IMR-90 (cell line): ENCODE measurements at places on chromosomes 5 and 9. TPM values are rescaled to one million over a fixed set of nuclear protein-coding genes. Genes with fewer than 3 reads are reported as not detected.

QRFP gene
- not detected in 2 replicates for total RNA-seq

DNA sequence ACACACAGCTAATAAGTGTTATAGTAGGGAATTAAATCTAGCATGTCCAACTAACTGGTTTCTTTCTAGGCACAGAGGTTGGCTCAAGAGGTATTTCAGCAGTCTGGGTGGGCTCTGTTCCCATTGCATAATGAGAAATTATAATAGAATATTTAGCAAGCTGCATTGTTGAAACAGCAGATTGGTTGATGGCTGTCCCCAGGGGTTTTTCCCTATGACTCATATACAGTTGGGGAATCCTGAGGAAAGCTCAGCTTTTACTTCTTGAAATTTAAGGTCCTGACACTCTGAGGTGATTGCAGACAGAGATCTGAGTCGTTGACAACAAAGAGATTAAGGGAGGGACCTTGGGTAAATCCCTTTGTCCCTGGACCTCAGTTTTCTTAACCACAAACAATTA is 38.3 kb upstream of the TNFSF8 start:
- peak; percentile 17 for DNase-seq

DNA sequence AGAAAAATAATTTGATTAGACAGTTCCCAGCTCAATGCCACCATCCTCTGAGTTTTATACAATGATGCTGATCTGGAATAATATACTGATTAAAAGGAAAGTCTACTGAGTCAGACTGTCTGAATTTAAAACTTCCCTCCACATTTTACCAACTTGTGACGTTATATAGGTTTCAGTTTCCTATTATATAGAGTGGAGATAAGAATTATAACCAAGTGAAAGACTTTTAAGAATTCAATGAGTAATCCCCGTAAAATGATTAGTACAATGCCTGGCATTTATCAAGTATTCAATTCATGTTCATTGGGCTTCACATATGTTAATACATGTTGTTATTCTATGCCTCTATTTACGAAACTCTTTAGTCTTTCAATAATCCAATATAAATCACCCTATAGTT is 166.0 kb downstream of the CDH9 start:
- no peak for DNase-seq

DNA sequence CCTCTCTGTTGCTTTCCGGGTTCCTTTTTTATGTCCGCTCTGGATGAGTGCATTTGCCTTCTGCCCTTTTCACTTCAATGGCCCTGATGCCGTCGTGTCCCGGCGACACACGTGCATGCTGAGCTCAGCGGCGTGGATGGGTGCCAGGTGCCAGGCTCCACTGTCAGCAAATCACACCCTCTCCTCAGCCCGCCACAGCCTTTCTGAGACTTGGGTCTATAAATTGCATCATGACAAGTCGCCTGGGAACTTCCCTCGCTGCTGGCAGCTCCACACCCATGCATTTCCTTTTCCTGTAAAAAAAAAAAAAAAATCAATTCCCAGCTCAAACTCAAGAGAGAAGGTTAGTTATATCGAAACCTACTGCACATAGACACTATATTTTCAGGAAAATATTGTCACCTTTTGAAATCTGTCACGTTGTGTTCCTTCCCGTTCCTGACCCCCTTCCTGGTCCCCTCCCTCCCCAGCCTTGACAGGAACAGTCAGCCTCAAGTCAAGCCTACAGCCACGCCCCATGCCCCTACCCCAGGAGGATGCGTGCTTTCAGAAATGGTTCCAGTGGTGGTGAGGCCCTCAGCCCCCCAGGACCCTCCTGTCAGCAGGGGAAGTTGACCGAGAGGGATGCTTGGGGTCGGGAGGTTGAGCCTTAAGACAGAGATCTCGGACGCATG is 110.3 kb upstream of the PTCH1 start:
- no peak for DNase-seq

DNA sequence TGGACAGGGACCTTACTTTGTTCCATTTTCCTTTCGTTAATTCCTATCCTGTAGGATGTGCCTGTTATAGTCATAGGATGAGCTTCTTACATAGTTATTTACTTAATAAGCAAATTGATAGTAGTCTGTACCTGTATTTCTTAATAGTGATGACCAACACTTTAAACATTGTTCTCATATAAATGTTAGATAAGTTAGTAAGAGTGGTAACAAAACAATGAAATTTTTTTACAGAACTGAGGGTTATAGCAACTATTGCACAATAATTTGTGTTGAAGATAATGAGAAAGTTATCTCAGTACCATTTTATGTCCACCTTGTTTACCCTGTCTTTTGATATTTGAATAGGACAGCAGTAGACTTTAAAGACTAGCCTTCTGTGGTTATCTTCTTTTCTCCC is 162.9 kb upstream of the ELL2 start:
- peak; percentile 46 for DNase-seq

DNA sequence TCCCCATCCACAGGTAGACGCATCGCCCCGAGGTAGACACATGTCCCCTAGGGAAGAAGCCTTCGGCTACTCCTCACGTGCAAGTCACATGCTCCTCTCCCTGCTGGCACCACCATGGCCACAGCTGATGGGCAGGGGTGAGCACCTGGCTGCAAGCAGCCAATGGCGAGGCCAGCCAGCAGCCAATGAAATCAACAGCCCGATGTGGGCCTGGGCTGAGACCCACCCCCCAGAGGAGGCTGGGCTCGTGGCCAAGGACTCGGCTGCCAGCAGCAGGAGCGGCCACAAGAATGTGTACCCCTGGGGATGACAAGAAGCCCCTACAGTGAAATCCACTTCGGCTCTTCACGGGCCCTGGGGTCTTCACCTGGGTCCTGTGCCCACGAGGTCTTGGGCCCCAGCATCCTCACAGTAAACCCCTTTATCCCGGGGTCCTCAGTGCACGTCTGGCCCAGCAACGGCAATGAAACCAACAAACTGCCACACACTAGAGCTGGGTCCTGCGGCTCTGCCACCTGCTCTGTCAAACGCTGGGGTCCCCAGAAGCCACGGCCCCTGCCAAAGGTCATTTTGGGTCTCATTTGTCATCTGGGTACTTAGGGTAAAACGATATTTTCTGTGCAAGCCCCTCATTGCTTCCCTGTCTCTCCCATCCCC is 22.1 kb upstream of the PTGES start:
- no peak for DNase-seq

DNA sequence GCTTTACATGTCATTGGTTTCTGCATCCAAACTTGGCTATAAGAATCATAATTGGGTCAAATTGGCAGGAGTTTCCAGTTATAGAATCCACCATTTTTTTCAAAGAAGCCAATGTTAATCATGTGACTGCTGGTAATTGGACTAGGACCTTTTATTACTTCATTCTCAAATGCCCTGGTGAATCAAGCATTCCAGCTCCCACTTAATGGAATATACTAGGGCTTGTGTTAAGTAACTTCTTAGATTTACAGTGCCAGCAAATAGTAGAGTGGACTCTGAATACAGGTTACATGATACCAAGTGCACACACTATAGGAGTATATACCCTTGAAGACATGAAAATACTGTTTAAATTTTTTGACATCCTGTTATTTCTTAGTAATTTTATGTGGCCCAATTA is 96.7 kb downstream of the NUDT12 start:
- DNase-seq: no peak

DNA sequence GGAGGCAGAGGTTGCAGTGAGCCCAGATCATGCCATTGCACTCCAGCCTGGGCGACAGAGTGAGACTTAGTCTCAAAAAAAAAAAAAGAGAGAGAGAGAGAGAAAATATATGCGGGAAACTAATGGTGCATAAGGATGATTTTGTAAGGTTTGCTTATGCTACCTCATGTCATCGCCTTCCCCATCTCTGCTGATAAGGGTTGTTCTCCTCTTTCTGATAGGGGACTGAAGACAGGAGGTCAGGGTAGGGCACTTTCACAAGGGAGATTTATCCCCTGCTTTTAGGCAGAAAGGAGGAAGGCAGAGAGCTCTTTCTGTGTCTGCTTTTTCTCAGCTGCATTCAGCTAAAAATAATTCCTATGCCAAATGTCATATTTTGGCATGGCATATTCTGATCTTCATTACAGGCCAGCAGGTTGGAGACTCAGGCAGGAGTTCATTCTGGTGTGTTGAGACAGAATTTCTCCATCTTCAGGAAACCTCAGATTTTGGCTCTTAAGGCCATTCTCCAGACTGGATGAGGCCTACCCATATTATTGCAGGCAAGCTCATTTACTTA is 220.2 kb downstream of the AUH start:
- DNase-seq: no peak

SNAPC3 gene
- 31.0 and 40.0 TPM in 2 replicates for total RNA-seq

DNA sequence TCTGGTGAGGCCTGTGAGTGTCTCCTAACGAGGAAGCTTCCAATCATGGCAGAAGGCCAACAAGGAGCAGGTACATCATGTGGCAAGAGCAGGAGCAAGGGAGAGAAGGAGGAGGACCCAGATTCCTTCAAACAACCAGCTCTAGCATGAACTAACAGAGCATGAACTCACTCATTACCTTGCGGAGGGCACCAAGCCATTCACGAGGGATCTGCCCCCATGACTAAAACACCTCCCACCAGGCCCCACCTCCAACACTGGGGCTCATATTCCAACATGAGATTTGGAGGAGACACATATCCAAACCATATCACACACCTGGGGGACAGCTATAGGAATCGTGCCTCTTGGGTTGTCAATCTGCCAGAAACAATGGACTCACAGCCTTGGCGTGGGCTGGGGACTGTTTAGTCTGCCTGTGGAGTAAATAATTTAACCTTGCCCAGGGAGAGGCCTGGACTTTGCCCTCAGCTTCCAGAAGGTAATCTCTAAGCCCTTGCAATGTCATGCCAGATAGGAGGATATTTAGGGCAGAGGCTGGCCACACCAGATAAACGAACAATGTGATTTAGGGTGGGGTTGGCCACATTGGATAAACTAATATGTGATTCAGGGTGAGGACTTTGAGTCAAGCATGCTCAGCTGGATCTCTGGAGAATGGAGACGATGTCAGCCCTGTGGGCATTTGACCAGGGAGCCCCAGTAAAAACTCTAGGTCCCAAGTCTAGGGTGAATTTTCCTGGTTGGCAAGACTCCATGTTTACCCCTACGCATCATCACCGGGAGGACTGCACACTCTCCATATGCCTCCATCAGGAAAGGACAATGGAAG is 13.6 kb upstream of the VDAC1 start:
- peak; percentile 22 for DNase-seq

PPIP5K2 gene
- total RNA-seq: 67.6 and 96.4 TPM in 2 replicates

FST gene
- total RNA-seq: 141 and 187 TPM in 2 replicates

PTPRD gene
- 0.18 and 0.28 TPM in 2 replicates for total RNA-seq

GRCh38 chr5:14447958-14448911 is 133.4 kb upstream of the OTULINL start:
- DNase-seq: no peak

DNA sequence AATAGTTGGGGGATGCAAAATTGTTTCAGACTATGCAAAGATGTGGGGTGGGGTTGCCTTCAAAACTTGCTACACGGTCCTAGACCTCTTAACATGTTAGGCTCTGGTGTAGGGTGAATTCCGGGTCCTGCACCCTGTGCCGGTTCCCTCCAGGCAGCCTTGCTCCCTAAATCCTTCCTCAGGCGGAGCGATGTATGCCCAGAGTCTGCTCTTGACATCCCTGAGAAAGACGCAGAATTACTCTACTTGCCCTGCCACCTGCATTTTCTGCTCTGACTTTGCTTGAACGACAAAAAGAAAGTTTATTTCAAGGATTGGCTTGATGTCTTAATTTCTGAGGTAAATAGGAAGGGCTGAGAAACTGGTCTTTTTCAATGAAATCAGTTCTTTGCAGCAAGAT is 691 bp downstream of the THBS4 start:
- DNase-seq: no peak

RALGDS gene
- total RNA-seq: 12.2 and 13.1 TPM in 2 replicates

DNA sequence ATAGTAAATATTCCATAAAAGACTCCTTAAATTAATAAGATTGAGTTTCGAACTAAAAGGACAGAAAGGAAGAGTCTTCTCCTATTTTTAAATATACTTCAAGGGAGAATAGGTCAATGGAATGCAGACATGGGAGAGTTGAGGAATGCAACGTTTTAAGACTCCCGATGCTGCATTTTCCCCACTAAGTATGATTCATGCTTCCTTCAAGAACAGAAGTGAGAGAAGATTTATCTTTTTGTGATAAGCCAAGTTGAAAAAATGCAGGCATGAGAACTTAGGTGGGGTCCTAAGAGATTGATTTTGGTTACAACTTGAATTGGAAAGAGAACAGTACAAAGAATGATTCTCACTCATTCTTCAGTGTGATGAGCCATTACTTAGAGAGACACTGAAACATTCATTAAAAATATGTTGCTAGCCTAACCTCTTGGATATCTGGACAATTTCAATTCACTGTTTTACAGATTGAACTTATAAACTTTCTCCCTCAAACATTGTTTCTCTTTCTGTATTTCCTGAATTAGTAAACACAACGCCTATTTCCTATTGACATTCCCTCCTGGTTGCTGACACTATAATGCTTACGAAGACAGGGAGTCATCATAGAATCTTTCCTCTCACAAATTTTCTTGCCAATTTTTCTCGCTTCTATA is 1666.1 kb upstream of the WWC1 start:
- DNase-seq: no peak

- no peak for DNase-seq
Observed at GRCh38 chr5:116229131-116229689, 144.4 kb downstream of the COMMD10 start.

GRCh38 chr9:137658781-137659180 is 40.0 kb downstream of the EHMT1 start:
- DNase-seq: no peak

PDE8B gene
- total RNA-seq: under 0.01 TPM in 2 replicates

FCHO2 gene
- total RNA-seq: 13.1 and 23.5 TPM in 2 replicates

GRCh38 chr9:97039514-97039860 is 545 bp upstream of the CTSV start:
- DNase-seq: peak; percentile 49

GFI1B gene
- not detected in 2 replicates for total RNA-seq

KDM3B gene
- total RNA-seq: 35.8 and 36.7 TPM in 2 replicates

GRCh38 chr5:135384898-135385297 is 14.1 kb downstream of the MACROH2A1 start:
- DNase-seq: no peak

YIPF5 gene
- 172 and 192 TPM in 2 replicates for total RNA-seq

FBN2 gene
- 67.5 and 69.0 TPM in 2 replicates for total RNA-seq

IFNA2 gene
- total RNA-seq: not detected in 2 replicates

DNA sequence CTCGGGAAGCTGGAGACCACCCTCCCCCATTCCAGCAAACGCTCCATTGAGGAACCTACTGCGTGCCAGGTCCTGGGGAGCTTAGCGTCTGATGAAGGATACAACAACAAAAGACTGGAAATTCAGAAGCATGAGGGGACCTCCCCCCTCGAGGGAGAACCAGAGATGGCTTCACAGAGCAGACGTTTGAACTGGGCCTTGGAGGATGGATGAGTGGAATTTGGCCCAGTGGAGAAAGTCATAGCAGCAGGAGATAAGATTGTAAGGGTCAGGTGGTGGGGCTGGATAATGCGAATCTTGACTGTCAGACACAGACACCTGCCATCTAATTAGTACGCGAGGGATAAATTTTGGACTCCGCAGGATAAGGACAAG is 1.2 kb upstream of the SLC25A51 start:
- DNase-seq: no peak

C6 gene
- under 0.01 and 0.18 TPM in 2 replicates for total RNA-seq

BRD3OS gene
- total RNA-seq: 15.3 and 15.8 TPM in 2 replicates

PCDHB10 gene
- total RNA-seq: under 0.01 and 0.18 TPM in 2 replicates

GRCh38 chr9:127013597-127013996 is 99.0 kb downstream of the RALGPS1 start:
- DNase-seq: no peak
